ENCODE measurements at places on chromosomes 5 and 9.

DNA sequence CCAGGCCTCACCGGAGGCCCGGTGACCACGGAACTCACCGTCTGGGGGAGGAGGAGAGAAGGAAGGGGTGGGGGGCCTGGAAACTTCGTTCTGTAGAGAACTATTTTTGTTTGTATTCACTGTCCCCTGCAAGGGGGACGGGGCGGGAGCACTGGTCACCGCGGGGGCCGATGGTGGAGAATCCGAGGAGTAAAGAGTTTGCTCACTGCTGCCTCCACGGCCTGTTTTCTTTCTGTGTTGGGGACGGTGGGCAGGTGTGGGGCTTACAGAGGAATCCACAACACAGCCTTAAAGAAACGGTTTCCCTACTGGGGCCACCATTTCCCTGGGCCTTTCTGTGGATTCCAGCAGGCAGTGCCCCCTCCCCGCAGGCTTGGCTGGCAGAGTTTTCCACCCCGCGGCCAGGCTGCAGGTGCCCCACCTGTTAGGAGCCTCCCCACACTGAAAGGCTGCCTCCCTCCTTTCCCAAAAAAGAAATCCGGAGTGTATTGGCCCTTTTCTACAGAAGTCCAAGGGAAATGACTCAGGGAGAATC lies 80.8 kb downstream of the NTNG2 start:
- no peak for DNase-seq

- DNase-seq = no peak
These were observed 183.4 kb downstream of the PAPPA start for GRCh38 chr9:116337015-116337414.

- no peak for DNase-seq
These were observed 47.0 kb downstream of the CCDC125 start for GRCh38 chr5:69285448-69286116.

GRCh38 chr5:114185274-114185673 lies 176.6 kb upstream of the KCNN2 start:
- DNase-seq = no peak

DNA sequence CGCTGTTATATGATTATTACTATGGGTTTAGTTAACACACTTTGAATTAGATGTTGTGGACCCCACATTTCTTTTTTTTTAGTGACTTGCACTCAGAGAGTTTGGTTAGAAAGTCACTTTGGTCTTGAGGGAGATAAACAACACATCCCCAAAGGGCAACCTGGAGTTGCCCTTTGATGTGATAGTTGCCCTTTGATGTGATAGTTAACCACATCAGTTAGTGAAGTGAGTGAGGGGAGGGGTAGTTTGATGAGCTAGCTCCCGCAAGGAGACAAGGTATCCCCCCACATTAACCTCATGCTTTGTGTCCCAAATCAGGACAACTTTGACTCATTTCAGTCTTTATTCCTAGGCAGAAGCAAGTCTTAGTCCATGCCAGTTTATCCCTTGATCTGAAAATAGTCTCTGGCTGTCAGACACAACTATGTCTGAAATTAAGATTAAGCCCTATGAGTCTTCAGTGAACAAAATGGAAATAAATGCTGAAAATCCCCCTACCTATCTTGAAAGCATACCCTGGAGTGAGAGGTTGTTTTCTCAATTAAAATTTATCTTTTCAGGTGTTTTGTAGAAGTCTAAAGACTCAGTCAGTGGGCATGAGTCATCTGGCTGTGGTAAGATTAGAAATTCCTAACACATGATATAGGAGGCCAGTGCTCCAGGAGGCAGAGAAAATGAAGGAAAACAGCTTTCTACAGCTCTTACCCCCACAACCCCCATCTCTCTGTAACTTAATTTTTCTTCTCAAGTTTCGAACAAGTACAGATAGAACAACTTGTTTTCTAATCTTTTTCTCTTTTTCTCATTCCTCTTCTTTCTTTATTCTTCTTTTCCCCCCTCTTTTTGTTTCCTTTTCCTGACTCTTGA lies 208.9 kb upstream of the DMRTA1 start:
- DNase-seq = peak; percentile 22

- no peak for DNase-seq
These were observed 160.6 kb downstream of the C9orf152 start for GRCh38 chr9:110047232-110047954.

- DNase-seq = no peak
These were observed 35.3 kb downstream of the ERBIN start for GRCh38 chr5:65961633-65962032.

DNA sequence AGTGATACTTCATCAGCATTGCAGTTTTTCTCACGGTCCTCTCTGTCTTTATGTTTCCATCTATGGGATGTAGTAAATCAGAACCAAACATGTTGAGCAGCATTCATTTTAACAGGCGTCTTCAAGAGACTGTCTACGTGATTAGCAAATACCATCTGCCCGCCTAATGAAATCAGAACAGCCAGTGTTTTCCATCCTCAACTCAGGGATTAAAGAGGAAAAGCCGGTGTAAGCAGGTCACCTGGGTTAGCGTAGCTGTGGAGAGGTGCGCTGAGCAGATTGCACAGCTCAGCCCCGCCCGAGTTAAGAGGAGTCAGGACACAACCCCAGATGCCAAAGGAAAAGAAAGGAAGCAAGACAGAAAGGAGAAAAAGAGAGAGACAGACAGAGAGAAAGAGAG lies 54.3 kb upstream of the ANKRD33B start:
- no peak for DNase-seq

DNA sequence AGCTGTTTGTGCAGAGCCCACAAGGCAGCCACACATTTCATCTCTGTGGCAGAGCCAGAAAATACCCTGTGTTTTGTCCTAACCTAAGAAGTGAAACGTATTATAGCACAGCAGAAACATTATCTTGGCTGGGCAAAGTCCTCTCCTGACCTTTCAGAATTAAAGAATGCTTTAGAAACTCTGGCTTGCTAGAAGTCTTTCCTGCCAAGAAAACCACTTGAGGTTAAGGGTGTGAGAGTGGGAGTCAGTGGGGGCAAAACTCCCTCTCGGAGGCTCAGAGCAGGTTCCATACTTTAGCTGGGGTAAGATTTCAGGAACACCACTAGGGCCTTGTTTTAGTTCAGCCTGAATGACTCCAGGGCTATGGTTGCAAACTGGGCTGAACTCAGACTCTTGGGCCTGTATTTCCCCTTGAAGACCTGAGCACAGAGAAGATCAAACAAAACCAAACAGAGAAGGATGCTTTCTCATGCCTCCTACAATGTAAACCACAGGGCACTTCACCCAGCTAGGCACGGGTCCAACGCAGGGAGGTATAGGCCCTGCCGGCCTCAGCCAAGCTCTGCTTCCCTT lies 48.0 kb downstream of the ZNF366 start:
- DNase-seq = no peak

DNA sequence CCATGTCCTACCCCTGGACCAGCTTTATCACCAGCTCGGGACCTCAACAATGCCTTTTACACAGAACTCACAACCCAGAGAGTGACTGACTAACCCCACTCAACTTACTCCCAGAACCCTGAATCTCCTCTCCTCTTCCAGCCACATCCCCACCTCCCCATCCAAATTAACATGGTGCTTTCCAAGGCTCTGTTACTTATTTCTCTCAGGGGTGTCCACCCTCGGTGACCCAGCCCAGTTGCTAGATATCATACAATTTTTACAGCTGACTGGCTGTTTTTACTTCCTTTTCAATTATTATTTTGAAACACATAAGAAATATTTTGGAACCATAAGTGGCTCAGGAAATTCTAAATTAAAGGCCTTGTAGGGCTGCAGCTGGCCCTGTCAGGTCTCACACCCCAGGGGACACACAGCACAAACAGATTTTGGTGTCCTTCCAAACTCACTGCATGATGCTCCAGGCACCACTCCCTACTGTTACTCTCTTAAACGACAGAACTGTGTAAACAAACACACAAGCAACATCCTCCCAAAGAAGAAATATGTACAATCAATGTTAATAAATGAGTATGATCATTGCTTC lies 180.6 kb downstream of the ADAMTS12 start:
- DNase-seq = no peak

All from CD4-positive, alpha-beta T cell treated with Interleukin-12 subunit alpha and Interleukin-12 subunit beta, for 1 hour (primary cell).